Subcutaneous adipose tissue (tissue), 4 donors: ENCODE measurements at places on chromosomes 16 and 17. TPM values are rescaled to one million over a fixed set of nuclear protein-coding genes. Genes with fewer than 3 reads are reported as not detected.

Gene OTOP3
- not detected for total RNA-seq

Gene OR4D1
- not detected for total RNA-seq

Gene CBFA2T3
- 0.68 TPM for total RNA-seq

Gene CFAP97D1
- total RNA-seq, result not detected

Gene CD79B
- 4.6 TPM for total RNA-seq

Gene SLC6A2
- total RNA-seq, result 0.65 TPM

Gene CNTNAP4
- 0.51 TPM for total RNA-seq
